ENCODE measurements at places on chromosomes 6 and 20. TPM values are rescaled to one million over a fixed set of nuclear protein-coding genes. Genes with fewer than 3 reads are reported as not detected.

- DNase-seq = no peak
- H3K4me3 ChIP-seq = no peak overlapping the region
- no peaks in the 10 kb centered on the region for H3K36me3 ChIP-seq
- no peaks in the 10 kb centered on the region for H3K4me1 ChIP-seq
- H3K27me3 ChIP-seq = peaks cover 4% of the 10 kb centered on the region
Measured at GRCh38 chr6:33848484-33848883, 44.7 kb upstream of the MLN start.

Gene CPNE5
- total RNA-seq = 0.30 TPM

Gene TOX2
- total RNA-seq = 0.87 TPM

DNA sequence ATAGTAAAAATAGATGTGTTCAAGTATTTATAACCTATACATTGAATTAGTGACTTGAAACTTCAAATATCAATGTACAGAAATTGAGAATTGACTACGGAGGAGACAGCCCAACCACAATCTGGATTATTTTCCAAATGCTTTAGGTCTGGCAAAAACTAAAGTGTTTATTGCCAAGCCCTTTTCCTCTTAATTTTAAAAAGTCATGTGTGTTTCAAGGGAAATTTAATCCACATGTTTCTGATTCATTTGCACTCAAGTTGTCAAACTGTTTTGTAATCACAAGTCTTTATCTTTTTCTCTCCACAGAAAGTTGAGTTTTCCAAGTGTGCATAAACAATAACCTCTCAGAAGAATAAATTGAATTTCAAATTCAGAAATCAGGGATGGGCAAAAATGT is 350.8 kb upstream of the RSPO3 start:
- no peak overlapping the region for H3K27ac ChIP-seq
- no peaks in the 10 kb centered on the region for H3K36me3 ChIP-seq
- H3K27me3 ChIP-seq = no peaks in the 10 kb centered on the region
- no peak overlapping the region for H3K4me3 ChIP-seq
- no peaks in the 10 kb centered on the region for H3K4me1 ChIP-seq
- no peak for DNase-seq

Gene HLA-DOA
- 1.4 TPM for total RNA-seq

DNA sequence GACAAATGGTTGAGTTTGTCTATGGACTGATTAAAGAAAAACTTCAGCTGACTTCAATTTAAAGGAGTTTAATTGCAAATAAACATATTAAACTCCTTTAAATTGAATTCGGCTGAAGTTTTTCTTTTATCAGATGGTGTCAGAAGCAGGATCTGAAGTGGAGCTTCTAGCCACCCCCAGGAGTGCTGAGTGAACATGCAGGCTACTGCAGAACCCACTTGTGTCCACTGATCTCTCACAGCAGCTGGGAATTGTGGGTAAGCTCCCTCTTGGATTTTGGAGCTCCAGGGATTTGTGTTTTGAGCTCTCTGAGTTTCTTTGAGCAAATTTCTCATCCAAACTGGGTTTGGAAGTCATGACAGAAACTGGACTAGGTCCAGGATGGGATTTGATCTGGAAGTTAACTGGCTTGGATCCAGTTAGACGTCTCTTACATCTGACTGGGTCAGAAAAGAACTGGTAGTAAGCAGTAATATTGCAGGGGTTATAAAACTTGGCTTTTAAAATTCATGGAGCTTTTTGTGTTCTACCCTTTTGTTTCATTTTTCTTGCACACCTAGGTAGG is 95.8 kb upstream of the UST start:
- H3K4me3 ChIP-seq = no peak overlapping the region
- H3K27me3 ChIP-seq = no peaks in the 10 kb centered on the region
- no peaks in the 10 kb centered on the region for H3K4me1 ChIP-seq
- DNase-seq = no peak
- no peaks in the 10 kb centered on the region for H3K36me3 ChIP-seq

Gene NR2E1
- not detected for total RNA-seq

DNA sequence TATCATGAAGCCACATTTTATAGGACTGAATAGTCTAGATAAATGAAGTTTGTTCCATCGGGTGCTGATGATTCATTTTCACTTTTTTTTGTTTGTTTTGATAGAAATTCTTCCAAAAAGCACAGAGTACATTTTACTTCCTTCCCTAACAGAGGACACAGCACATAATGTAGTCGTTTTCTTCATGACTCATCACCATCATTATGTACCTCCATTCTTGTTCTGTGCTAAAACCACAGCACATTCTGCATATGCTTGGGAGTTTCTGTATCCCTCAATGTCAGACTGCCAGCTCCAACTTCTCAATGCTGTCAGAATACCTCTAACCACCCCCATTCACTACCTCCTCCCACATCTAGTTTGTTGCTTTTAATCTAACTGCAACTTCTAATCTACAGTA is 1004.9 kb upstream of the ADGRB3 start:
- peak; percentile 3 for DNase-seq
- no peaks in the 10 kb centered on the region for H3K27me3 ChIP-seq
- H3K4me3 ChIP-seq = no peak overlapping the region
- no peak overlapping the region for H3K27ac ChIP-seq
- no peaks in the 10 kb centered on the region for H3K4me1 ChIP-seq

DNA sequence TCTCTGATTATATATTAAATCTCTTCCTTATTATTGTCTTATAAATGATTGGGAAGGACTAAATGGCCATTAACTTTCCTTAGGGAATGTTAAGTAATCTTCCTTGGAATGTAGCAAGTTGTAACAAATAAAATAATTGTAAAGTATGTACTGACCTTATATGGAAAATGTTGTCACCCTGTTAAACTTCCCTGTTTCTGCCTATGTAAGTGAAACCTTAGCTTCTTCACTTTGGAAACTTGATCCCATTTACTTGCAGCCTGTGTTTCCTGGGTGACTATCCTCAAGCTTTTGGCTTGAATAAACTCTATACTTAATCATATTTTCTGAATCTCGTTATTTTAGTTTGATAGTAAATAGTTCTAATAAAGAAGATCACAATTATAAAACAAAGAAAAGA is 519.5 kb upstream of the PTCHD4 start:
- H3K27me3 ChIP-seq = no peaks in the 10 kb centered on the region
- H3K27ac ChIP-seq = no peak overlapping the region
- no peaks in the 10 kb centered on the region for H3K36me3 ChIP-seq
- H3K4me3 ChIP-seq = no peak overlapping the region

GRCh38 chr6:24396824-24397223 is 5.9 kb upstream of the MRS2 start:
- no peak overlapping the region for H3K27ac ChIP-seq
- no peaks in the 10 kb centered on the region for H3K36me3 ChIP-seq
- DNase-seq = no peak
- H3K4me3 ChIP-seq = no peak overlapping the region
- peaks cover 4% of the 10 kb centered on the region for H3K4me1 ChIP-seq
- H3K27me3 ChIP-seq = no peaks in the 10 kb centered on the region

DNA sequence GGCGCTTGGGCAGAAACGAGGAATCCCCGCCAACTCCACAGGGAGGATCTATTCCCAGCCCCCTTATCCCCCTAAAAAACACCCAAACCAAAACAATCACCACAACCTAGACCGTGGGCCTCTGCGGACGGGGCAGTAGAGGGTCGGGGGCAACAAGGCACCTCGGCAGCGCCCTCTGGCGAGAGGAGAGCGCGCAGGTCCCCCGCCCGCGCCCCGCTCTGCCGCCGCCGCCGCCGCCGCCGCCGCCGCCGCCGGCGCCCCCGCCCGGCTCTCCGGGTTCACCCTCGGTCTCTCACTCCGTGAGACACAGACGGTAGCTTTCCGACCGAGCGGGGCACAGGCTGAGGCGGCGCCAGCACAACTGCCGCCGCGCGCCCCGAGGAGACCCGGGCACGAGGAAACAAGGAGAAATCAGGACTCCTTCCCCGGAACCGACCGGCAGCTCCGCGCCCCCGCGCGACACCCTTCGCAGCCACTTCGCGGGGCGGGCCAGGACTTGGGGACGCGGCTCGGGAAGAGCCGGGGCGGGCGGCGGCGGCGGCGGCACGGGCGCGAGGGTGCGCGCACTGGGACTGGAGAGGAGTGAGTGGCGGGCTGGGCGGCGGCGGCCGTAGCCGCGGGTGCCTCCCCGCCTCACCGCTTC is at the start of gene SLC35F1:
Gene SLC35F1, plus strand, starts transcription at position 307 of the 643 bp plus-strand sequence.
- peaks cover 4% of the 10 kb centered on the region for H3K4me1 ChIP-seq
- H3K4me3 ChIP-seq = peak within 1 kb of the TSS; percentile 88
- no peak within 1 kb of the TSS for H3K27ac ChIP-seq
- H3K27me3 ChIP-seq = peaks cover 55% of the 10 kb centered on the region
- H3K36me3 ChIP-seq = no peaks in the 10 kb centered on the region

Gene CLPSL1
- total RNA-seq = not detected

GRCh38 chr20:2004171-2004570 is 10.3 kb upstream of the PDYN start:
- H3K27me3 ChIP-seq = no peaks in the 10 kb centered on the region
- H3K4me3 ChIP-seq = no peak overlapping the region

GRCh38 chr6:33962246-33963027 is 158.6 kb upstream of the MLN start:
- no peaks in the 10 kb centered on the region for H3K27me3 ChIP-seq
- H3K4me1 ChIP-seq = no peaks in the 10 kb centered on the region

Gene SLC25A27
- 11.9 TPM for total RNA-seq

Gene NCOA6
- 11.6 TPM for total RNA-seq

DNA sequence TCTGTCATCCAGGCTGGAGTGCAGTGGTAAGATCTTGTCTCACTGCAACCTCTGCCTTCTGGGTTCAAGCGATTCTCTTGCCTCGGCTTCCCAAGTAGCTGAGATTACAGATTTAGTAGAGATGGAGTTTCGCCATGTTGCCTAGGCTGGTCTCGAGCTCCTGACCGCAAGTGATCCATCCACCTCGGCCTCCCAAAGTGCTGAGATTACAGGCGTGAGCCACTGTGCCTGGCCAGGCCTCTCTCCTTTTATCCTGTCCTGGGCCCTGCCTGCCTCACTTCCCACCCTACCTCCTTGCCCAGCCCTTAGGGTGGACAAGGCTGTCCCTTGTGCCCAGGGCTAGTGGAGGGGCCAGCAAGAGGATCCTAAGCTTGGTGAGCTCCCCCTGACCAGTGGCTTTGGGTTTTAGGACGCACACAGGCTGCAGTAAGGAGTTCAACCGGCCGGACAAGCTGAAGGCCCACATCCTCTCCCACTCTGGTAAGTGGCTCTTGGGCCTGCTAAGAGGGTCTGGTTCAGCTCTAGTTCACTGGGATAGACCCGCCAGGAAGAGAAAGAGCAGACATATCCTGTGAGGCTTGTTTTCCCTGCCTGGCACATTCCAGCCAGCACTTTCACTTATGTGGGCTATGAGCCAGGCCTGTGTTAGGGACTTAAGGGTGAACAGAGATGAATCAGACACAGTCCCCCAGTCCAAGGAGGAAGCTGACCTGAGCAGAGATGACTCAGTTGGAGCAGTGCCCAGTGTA is 21.9 kb upstream of the CHMP4B start:
- H3K4me3 ChIP-seq = no peak overlapping the region
- H3K27ac ChIP-seq = peak overlapping the region; percentile 90
- H3K36me3 ChIP-seq = no peaks in the 10 kb centered on the region
- peak; percentile 93 for DNase-seq

DNA sequence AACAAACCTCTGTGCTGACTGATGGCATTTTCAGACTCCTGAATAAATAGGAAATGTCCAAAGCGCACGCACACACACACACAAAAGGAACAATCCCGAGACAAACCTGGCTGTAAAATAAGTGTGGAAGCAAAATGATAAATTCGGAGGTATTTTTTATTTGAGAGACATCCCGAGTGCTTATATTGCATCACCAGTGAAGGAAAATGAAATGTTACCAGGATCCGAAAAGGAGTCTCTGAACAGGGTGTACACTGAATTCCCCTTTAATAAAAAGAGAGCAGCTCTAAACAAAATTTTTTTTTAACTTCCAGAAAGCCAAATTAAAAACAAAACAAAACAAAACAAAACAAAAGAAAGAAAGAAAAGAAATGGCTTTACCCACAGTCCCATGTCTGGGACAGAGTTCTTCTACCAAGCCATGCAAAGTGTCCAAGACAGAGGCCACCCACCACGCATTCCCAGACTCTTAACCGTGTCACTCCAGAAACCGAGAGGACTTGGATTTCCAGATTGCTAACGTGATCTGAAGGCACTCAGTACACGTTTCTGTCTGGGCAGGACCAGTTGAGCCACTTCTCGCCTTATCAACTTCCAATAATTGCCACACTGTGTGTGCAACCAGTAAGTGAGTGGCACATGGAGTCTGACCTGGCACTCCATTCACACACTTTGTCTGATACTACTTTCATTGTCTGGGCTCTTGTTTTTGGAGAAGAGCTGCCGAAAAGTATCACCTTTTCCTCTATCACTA is 817 bp downstream of the ME1 start:
- H3K4me1 ChIP-seq = peaks cover 10% of the 10 kb centered on the region
- H3K27me3 ChIP-seq = no peaks in the 10 kb centered on the region
- H3K36me3 ChIP-seq = no peaks in the 10 kb centered on the region
- peak overlapping the region; percentile 91 for H3K27ac ChIP-seq
- peak; percentile 55 for DNase-seq
- peak overlapping the region; percentile 78 for H3K4me3 ChIP-seq

GRCh38 chr20:9160757-9161156 is 91.9 kb downstream of the PLCB4 start:
- H3K27ac ChIP-seq = no peak overlapping the region
- H3K4me1 ChIP-seq = peaks cover 3% of the 10 kb centered on the region
- H3K4me3 ChIP-seq = no peak overlapping the region
- H3K27me3 ChIP-seq = no peaks in the 10 kb centered on the region
- DNase-seq = no peak

DNA sequence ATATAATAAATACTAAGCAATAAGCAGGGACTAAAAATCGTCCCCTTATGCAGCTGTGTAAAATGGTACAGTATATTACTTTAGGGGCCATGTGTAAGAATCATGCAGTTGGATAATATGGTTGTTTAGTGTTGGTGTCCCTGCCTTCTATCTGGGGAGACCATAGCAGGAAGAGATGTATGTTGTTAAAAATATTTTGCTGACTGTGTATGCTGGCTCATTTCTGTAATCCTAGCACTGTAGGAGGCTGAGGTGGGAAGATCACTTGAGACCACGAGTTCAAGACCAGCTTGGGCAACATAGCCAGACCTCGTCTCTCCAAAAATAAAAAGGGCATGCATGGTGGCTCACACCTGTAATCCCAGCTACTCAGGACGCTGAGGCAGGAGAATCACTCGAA is 5.6 kb downstream of the PANK2 start:
- H3K27me3 ChIP-seq = no peaks in the 10 kb centered on the region
- DNase-seq = no peak
- H3K4me1 ChIP-seq = peaks cover 17% of the 10 kb centered on the region
- no peak overlapping the region for H3K4me3 ChIP-seq

DNA sequence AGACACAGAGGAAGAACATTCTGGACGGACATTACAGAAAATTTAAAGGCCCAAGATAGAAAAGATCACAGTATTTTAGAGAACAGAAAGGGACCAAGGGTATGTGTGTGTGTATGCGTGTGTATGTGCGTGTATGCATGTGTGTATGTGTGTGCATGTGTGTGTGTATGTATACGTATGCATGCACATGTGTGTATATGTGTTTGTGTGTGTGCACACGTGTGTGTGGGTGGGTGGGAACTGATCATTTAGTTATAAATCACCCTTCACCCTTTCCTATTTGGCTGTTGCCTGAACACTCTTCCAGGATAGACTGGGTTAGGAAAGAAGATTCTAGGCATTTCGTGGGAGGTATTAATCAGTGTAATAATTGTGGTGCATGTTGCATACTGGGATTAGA is 634.4 kb downstream of the DHX35 start:
- DNase-seq = no peak
- no peak overlapping the region for H3K4me3 ChIP-seq
- no peak overlapping the region for H3K27ac ChIP-seq
- H3K27me3 ChIP-seq = no peaks in the 10 kb centered on the region
- no peaks in the 10 kb centered on the region for H3K4me1 ChIP-seq
